Activated CD4-positive, alpha-beta T cell treated with anti-CD3 and anti-CD28 coated beads for 48 hours (primary cell): ENCODE measurements at places on chromosomes 13 and 19.

GRCh38 chr19:29311191-29311790, 98.3 kb upstream of the UQCRFS1 start:
- DNase-seq: no peak

- DNase-seq: peak; percentile 100
These were observed at the start of gene ACTMAP for GRCh38 chr19:40750058-40750873. ACTMAP (minus strand) TSS chr19:40750477; CDS start chr19:40749803, 674 bp downstream.

- no peak for DNase-seq
These were observed 16.8 kb downstream of the MEX3D start for GRCh38 chr19:1551068-1552040.

- no peak for DNase-seq
These were observed 117.1 kb downstream of the AKAP11 start for GRCh38 chr13:42389041-42389440.

DNA sequence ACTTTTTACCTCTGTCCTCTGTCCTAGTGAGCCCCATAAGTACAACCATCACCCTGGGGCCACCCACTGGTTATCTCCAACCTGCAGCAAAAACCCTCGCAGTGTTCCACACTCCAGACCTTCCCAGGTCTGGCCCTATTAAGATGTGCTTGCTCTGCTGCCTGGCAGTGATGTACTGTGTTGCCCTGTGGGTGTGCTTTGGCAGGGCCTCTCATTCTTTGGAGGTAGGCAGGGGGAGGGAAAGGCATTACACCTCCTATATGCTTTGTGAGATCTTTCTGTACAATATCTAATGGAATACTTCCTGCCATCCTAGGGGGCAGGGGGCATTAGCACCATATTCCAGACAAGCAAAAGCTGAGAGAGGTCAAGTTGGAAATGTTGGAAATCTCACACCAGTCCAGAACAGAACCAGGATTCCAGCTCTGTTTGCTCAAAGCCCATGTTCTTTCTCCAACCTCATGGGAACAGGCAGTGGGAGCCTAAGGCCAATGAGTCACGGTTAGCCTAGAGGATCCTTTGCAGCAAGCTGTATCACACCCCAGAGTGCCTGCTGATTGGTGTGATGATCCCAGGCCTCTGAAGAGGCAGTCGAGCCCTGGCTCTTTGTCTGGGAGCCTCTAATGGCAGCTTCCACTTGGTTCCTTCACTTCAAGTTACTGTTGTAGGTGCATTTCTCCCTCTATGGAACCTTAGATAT, 59.7 kb upstream of the UBL3 start:
- no peak for DNase-seq

GRCh38 chr13:113919761-113920559, 53.9 kb downstream of the C13orf46 start:
- DNase-seq: no peak

DNA sequence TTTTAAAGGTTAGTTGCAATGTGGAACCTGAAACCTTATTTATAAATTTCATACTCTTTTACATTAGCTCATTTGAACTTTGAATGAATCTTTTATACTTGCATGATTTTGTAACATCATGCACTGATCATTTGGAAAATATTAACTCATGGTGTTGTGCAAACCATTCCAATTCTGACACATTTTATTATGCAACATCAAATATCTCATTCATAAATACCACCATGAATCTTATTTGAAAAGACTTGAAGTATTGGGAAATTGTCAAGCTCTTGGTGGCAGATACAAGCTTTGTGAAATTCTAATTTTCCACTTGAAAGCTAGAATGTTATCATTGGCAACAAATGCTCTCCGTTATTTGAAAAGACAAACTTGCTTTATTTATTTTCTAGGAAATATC, 379.9 kb upstream of the PCDH20 start:
- DNase-seq: no peak

GRCh38 chr13:71522941-71523526, 344.0 kb downstream of the DACH1 start:
- DNase-seq: no peak

DNA sequence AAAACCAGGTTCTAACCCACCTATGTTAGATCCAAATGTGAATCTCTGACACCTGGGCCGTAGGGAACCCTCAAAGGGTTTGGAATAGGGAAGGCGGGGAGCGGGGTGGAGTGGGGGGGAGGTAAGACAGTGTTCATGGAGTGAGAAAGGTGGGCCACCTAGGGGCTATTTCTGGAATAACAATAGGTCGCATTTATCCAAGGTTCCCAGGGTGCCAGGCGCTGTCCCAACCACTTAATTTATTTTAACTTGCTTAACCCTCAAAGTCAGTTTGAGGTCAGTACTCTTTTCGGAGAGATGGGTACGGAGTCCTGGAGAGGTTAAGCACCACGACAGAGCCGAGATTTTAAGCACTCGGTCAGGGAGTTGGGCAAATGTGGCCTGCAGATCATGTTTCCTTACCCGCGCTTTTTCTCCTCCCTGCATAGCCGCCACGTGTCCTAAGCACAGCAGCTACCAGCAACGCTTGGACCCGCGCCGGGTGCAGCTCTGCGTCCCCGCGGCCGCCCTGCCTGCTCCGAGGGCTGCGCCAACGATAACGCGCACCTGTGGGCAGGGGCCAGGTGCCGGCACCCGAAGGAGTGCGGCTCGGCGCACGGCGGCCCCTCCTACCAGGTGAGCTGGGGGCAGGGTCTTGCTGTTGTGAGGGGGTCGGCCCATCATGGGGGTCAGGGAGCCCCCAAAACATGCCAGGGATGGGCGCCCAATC, 25.0 kb upstream of the FXYD3 start:
- peak; percentile 63 for DNase-seq

DNA sequence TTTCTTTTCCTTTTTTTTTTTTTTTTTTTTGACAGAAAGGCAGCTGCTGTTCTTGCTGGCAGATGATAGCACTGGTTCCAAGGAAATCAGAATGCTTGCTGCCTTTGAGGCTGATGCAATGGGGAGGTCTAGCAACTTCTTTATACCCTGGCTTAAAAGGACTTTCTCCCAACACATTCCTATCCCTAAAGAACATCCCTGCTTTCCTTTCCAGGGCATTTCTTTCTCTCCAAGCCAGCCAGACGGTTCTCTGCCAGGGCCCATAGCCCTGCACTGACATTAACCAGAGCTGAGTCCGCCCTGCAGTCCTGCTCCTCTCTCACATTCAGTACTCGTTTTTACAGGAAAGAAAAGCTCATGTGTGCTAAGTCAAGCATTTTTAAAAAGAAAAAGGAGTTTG, 133.9 kb upstream of the WASF3 start:
- no peak for DNase-seq

DNA sequence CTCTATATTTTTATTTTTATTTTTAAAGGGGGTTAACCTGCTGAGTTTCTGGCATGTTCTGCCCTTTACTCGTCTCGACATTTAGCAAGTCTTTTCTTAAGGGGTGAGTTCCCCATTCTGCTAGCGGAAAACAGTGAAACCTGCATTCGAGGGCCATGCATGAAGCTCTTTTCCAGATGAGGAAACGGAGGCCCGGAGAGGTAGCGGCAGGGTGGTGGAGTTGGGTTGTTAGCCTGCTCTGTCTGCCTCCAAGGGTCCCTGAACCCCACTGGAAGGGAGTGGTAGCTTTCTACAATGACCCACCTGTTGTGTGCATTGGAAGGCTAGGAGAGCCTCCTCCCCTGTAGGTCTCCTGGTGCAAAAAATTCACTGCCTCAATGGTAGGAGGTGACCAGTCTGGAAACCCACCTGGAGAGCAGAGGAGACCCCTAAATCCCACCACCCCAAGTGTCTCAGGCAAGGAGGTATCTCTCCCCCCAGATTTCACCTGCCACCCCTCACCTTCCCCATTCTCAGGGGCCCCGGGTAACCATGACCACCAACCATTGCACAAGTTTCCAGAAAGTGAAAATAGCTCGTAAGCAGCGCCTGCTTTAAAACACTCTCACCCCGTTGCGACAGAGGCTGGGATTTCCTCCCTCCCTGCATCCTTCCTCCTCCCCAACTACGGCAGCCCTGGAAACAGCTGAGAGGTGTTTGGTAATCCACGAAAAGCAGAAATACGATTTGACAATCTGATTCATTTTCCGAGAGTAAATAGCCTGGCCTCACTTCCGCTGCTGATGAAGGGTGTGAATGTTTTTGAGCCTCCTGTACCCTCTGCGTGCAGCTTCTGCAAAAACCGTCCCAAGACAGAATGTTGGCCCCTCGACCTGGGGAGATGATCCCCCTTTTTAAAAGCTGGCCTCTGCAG, 3.5 kb downstream of the KLF2 start:
- DNase-seq: peak; percentile 51

GRCh38 chr13:101869553-101869952, 417.1 kb downstream of the ITGBL1 start:
- no peak for DNase-seq

DNA sequence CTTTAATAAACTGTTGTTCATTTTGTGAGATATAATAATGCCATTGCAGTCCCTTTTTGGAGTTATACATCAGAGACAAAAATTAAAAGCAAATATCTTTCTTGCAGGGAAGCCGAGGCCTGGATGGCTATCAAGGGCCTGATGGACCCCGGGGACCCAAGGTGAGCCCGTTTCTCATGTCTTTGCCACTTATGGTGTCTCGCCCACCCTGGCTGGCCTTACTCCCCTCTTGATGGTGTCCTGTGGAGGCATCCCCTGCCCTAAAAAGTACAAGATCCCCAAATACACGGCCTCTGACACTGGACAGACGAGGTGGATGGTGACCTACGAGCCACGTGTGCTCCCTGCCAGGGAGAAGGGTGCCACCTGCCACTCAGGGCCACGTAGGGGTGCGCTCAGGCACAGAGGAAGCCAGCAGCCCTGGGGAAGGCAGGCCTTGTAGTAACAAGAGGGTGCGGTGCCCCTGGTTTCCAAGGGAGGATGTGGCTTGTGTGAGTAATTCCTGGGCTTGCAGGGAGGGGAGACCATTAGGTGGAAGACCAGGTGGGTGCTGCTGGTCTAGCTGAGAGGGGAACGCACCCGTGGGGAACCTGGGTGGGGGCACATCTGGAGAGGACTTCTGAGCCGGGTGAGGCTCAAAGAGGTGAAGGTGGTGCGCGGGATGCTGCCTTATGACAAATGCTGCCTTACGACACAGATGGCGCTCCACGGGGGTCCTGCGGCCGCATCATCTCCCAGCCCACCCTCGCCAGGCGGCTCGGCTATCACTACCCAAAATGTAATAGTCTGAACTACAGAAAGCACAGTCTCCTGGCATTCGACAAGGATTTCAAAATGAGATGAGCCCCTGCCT, 115.6 kb downstream of the RAB20 start:
- DNase-seq: no peak

DNA sequence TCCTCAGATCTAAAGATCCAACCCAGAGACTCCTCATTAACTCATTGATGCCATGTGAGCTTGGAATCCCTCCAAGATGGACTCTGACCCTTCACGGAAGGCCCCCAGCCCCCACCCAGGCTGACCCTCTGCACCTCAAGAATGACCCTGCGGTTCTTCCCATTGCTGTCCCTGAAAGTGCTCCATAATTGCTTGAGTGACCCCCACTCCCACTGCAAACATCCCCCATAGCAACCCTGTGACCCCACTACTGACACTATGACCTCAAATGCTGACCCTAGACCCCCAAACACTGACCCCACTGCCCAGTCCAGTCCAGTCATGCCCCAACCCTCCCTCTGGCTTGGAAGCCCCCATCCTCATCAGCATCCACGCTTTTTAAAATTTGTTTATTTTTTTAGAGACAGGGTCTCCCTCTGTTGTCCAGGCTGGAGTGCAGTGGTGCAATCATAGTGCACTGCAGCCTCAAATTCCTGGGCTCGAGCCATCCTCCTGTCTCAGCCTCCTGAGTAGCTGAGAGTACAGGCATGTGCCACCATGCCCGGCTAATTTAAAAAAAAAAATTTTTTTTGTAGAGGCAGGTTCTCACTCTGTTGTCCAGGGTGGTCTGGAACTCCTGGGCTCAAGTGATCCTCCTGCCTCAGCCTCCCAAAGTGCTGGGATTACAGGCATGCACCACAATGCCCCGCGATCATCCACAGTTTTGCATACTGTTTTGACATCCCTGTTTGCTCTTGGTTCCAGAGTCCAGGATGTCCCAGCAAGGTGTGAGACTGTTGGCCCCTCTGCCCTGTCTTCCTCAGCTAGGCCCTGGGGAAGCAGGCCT, 855 bp downstream of the LYL1 start:
- no peak for DNase-seq

DNA sequence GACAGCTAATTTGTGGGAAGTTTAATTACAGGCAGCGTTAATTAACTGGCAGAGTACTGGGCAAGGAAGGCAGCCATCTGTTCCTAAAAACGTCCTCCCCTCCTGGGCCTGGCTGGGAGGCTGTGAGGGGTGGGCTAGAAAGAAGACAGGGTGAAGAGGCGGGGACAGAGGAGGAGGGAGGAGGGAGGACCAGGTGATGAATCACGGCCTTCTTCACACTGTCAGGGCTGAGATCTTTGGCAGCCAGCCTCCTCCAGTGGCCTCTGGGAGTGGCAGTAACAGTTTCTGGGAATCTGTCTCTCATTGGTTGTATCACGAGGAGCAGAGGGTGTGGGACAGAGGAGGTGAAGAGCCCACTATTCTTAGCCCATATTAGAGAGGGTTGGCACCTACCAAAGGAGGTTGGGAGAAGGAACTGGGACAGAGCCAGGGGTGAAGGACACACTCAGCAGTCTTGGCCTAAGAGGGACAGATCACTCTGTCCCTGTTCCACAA, 9.6 kb upstream of the ZNRF4 start:
- DNase-seq: no peak

GRCh38 chr19:39680593-39680992, 23.7 kb upstream of the LGALS14 start:
- no peak for DNase-seq
